ENCODE measurements at places on chromosomes 1 and 21.

DNA sequence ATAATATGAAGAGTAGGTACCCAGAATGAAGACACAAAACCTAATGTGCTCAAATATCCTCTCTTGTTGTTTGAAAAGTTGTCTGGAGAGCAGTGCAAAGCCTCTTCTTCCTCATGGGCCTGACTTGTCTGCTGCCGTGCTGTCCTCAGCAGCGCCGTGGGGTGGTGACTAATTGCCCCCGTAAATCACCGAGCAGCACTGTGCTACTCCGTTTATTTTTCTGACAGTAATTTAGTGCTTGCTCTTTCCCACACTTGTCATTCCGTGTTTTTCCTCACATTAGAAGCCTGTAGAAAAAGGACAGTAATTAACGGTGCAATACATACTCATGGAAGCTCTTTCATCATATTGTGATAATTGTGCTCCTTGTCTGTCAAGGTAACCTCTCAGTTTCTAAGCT is 114.8 kb upstream of the BARHL2 start:
- no peak for DNase-seq

DNA sequence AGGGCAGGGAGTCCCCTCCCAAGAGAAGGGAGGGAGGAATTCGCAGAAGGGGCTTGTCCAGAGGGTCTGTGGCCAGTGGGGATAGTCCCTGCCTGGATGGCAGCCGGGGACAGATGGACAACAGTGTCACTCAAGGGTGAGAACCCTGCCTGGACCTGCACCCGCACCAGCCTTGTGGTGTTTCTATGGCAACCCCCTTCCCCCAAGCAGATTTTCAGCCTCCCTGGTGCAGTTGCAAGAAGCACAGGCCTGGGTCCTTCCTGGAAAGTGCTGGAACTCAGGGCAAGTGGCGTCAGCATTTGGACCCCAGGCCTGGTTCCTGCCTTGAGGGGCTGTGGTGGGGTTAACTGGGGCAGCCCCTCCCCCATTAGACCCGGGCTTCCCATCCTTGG is 83.8 kb upstream of the ACTL8 start:
- no peak for DNase-seq

- no peak for DNase-seq
Observed at GRCh38 chr1:6328696-6329095, 64.9 kb downstream of the ACOT7 start.

- DNase-seq: no peak
Observed at GRCh38 chr1:13917607-13918006, 217.6 kb downstream of the PRDM2 start.

DNA sequence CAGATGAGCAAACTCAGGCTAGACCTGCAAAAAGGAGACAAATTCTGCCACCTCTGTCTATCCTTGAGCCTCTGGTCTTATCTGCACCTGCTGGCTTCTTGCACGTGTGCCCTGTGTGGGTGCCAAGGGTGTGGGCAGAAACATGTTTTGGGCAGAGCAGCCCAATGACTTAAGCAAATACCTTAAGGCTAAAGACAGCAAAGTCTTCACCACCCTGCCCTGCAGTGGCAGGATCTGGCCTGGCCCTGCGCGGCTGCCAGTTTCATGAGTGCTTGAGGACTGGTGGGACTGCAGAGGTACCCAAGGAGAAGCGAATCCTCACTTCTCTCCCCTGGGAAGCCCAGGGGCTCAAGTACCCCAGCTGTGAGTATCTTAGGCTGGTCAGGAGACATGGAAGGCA is 3.8 kb upstream of the SLC26A9 start:
- no peak for DNase-seq

DNA sequence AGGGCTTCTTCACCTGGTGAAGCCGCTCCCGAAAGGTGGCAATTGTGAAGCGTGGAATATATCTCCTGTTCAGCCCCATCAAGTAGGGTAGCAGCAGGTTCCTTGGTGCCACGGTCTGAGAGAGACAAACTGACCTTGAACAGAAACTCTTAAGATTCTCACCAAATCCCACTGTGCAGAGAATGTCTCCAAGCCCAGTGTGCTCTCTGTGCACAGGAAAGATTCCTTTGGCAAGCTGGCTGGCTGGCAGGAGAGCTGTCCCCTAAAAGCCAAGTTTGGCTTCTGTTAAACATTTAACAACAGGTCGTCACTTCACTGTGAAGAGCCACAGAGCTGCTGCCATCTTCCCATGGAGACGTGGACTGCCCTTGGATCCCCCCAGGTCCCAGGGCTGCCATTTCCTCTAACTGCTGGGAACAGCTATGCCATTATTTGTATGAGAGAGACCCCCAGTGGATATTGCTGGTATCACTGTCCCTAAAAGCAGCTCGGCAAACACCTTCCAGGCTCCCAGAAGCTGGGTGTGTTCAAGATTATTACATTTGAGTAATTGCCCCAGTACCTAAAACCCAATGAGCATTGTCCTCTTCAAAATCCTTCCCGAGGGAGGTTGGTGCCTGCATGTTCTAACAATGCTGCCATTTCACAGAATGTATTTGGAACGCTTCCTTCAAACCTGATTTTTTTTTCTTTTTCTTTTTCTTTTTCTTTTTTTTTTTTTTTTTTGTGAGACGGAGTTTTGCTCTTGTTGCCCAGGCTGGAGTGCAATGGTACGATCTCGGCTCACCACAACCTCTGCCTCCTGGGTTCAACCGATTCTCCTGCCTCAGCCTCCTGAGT is 71.8 kb downstream of the CD58 start:
- DNase-seq: no peak

GRCh38 chr21:32189688-32190483 is 89.0 kb downstream of the MIS18A start:
- DNase-seq: no peak

GRCh38 chr1:12532405-12533315 is 85.3 kb downstream of the DHRS3 start:
- DNase-seq: no peak

DNA sequence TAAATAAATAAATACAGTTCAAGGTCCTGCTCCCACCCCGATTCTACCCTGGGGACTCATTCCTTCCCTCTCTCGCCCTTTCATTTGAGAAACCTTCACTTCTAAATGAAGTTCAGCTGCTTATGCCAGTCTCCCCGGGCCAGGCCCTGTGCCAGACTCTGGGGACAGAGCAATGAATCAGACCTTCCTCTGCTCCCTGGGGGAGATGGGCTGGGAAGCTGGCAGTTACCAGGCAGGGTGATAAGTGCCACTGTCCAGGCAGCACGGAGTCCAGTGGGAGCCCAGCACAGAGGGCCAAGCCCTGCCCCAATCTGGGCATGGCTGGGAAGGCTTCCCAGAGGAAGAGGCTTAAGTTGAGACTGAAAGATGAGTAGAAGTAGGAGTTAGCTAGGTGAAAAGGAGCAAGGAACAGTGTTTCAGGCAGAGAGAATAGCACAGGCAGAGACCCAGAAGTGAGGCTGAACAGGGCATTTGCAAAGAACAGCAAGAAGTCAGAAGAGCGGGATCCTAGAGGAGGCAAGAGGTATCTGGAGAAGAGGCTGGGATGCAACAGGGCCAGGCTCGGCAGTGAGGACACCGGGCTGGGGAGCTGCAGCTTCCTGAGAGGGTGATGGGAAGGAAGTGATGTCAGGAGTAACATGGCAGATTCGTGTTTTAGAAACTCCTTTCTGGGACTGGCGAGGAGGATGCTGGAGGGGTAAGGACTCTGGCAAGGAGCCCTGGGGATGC is 13.5 kb downstream of the KCNQ4 start:
- DNase-seq: no peak

- DNase-seq: no peak
Observed at GRCh38 chr1:187762118-187762517, 933.4 kb downstream of the PLA2G4A start.

DNA sequence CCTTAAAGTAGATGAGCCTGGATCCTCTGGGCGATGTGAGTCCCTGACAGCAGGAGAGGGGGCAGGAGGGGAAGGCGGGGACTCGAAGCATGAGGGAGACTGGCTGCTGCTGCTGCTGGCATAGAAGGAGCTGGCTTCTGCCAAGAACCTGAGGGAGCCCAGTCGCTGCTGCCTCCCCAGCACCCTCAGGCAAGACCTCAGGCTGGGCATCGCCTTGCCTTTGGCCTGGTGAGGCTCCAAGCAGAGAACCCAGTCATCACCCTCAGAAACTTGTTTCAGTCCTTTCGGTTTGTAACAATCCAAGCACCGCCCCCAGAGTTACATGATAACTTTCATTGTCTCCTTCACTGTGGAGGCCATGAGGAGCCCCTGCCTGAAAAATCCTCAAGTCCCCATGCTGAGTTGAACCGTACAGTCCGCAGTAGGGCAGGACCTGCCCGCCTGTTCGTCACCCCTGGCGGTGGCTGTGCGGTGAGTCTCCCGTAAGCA is 38.8 kb downstream of the POFUT2 start:
- DNase-seq: no peak
